ENCODE measurements at places on chromosomes 5 and 9. TPM values are rescaled to one million over a fixed set of nuclear protein-coding genes. Genes with fewer than 3 reads are reported as not detected.
A peak's percentile ranks its signal among the peaks of the same experiment; 100 is the strongest.

The GPR150 gene
- 0.31 TPM for total RNA-seq

The IFNK gene
- total RNA-seq, result not detected

The PCDHB3 gene
- total RNA-seq, result 4.7 TPM

The LYRM7 gene
- total RNA-seq, result 6.5 TPM

The UBQLN1 gene
- 84.2 TPM for total RNA-seq

The FABP6 gene
- total RNA-seq, result not detected

The EPB41L4A gene
- total RNA-seq, result not detected

DNA sequence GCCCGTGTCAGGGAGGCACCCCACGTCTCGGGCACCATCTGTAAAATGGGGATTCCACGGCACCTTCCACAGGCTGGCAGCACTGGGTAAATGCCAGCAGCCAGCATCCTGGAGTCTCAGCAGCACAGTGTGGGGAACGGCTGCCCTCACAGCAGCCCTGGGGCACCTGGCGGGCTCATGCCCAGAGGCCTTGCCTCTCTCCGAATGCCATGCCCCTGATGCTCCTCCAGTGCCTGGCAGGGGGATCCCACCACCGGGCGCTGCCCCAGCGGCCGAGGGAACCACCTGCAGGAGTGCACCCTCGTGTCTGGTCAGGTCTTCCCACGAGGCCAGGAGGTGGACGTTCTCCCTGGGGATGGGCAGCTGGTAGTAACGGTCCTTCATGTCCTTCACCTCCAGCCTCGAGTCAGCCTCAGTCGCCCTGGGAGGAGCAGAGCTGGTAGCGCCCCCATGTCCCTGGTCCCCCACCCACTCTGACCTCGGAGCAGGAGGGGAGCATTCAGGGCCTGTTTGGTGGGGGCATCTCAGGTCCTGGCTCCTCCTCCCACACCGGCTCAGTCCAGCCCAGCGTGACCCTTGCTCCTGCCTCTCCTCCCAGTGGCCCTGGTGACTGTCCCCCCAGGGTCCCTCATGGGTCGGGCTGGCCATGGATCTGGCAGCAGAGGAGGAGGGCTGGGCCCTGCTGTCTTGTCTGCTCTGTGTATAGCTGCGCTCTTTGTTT lies 49.9 kb upstream of the NRARP start:
- no peak for DNase-seq

- no peak for DNase-seq
Observed at GRCh38 chr9:86352440-86353077, 1.7 kb downstream of the TUT7 start.

GRCh38 chr5:139669662-139670368 lies 21.7 kb downstream of the CXXC5 start:
- no peak for DNase-seq

- no peak for DNase-seq
Observed at GRCh38 chr5:1134478-1134877, 22.6 kb upstream of the SLC12A7 start.

- DNase-seq, result no peak
Observed at GRCh38 chr9:87655731-87656130, 70.2 kb upstream of the CTSL start.

- no peak for DNase-seq
Observed at GRCh38 chr5:1380011-1380817, 35.3 kb upstream of the CLPTM1L start.

GRCh38 chr5:129905473-129906176 lies 1.4 kb downstream of the CHSY3 start:
- DNase-seq, result peak; percentile 37

DNA sequence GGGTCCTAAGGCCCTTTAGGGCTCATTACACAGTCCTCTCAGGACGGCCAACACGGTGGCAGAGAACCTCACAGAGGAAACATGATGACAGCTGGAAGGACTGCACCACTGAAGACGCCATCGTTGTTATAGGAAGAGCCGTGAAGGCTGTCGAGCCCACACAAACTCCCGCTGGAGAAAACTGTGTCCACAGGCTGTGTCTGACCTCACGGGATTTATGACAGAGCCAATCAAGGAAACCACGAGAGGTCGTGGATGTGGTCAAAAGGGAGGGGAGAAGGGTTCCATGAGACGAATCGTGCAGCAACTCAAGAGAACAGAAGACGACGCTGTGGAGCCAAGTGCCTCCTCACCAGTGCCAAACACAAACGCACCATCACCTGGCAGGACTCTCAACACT lies 12.2 kb downstream of the QSOX2 start:
- no peak for DNase-seq

GRCh38 chr5:40578501-40579451 lies 100.9 kb upstream of the PTGER4 start:
- no peak for DNase-seq

DNA sequence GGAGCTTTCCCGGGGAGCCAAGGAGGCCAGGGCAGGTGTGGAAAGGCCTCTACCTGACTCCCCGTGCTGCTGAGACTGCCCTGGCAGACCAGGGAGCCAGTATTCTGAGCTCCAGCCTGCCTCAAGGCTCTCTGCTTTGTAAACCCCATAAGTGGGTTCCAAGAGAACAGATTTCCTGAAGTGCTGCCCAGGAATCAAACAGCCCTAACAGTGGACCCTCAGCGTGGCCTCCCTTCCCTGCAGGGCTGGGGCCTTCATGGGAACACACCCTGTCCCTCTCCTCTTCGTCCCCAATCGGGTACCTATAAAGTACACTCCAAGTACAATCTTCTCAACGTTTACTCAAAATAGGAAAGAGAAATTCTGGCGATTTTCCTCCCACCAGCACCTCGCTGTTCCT lies 252.5 kb downstream of the FSTL4 start:
- DNase-seq, result no peak

GRCh38 chr5:72288924-72289323 lies 31.1 kb downstream of the MRPS27 start:
- peak; percentile 77 for DNase-seq

- DNase-seq, result no peak
Observed at GRCh38 chr5:180115326-180116076, 43.9 kb upstream of the RNF130 start.

GRCh38 chr5:158487156-158487555 lies 612.6 kb downstream of the EBF1 start:
- DNase-seq, result no peak

DNA sequence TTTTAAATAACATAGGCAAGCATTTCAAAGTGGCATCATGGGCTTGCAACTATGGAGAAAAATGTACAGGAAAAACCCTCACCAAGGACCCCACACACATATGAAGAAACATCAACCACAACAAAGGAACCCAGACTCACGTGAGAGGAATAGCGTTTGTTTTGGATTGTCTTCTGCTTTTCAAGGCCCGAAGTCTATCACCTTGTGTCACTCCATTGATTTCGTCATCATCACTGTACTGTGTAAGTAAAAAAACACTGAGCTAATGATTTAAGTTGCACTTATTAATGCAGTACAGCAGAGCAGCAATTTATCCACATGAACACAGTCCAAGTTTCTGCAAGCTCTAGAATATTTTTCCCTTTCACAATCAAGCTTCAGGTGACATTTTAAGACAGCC lies 72.4 kb downstream of the HABP4 start:
- DNase-seq, result no peak

DNA sequence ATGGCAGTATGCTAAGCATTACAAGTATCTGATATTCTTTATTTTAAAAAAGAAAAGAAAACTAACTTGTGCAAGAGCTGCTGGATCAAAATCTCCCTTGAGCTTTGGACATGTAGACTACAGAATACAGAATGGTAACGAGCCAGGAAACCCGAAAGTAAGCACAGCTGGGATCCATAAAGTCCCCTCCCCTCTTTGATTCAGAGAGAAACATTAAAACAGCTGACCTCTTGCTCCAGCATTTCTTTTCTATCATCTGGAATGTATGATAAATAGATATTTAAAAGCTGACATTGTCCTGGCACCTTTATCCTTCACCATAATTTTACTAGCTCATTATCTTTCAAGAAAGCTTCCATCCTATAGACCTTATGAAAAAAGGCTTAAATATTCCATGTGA lies 28.2 kb upstream of the LPAR1 start:
- DNase-seq, result no peak

DNA sequence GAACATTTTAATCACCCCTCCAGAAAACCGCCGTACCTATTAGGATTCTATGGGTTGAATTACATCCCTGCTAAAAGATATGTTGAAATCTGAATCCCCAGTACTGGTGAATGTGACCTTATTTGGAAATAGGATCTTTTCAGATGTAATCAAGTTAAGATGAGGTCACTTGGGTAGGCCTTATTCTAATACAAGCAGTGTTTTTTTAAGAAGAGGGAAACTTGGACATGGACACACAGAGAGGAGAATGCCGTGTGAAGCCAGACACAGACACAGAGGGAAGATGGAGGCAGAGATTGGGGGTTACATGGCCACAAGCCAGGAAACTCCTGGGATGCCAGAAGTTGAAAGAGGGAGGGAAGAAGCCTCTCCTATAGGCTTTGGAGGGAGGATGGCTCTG lies 183.5 kb downstream of the GNA14 start:
- no peak for DNase-seq

DNA sequence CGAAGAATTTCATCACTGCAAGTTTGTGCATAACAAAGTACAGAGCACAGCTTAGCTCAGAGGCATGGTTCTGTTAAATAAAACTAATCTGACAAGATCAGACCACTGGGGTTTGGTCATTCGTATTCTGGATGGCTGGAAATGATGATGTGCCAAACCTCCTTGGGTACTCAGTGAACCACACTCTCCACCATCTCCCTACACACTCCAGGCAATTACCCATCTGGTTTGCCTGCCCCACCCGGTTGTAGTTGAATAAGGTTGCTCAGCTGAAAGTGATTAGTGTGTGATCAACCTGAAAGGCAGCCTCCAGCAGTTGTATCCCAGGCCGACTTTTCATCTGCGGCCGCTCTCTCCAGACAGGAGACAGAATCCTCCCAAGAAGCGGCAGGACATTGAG lies 371.4 kb downstream of the TLE1 start:
- DNase-seq, result peak; percentile 82

DNA sequence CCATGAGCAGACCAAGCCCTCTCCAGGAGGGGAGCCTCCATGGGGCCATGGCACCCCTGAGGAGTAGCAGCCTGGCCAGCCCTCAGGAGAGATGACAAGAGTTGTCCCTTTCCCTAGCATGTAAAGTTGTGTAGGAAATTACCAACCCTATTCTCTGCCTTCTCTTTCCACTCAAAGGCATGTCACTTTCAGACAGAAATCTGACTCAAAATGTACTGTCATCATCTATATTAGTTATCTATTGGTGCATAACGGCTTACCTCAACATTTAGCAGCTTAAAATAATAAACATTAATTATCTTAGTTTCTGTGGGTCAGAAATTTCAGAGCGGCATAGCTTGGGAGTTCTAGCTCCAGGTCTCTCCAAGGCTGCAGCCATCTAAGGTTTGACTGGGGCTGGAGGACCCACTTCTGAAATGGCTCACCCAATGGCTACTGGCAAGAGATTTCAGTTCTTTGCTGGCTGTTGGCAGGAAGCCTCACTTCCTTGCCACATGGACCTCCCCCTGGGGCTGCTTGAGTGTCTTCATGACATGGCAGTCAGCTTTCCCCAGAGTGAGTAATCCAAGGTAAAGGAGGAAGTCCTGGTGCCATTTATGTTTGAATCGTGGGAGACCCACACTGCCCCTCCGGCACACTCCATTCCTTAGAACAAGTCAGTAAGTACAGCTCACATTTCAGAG lies 632.3 kb downstream of the CCDC171 start:
- DNase-seq, result no peak

DNA sequence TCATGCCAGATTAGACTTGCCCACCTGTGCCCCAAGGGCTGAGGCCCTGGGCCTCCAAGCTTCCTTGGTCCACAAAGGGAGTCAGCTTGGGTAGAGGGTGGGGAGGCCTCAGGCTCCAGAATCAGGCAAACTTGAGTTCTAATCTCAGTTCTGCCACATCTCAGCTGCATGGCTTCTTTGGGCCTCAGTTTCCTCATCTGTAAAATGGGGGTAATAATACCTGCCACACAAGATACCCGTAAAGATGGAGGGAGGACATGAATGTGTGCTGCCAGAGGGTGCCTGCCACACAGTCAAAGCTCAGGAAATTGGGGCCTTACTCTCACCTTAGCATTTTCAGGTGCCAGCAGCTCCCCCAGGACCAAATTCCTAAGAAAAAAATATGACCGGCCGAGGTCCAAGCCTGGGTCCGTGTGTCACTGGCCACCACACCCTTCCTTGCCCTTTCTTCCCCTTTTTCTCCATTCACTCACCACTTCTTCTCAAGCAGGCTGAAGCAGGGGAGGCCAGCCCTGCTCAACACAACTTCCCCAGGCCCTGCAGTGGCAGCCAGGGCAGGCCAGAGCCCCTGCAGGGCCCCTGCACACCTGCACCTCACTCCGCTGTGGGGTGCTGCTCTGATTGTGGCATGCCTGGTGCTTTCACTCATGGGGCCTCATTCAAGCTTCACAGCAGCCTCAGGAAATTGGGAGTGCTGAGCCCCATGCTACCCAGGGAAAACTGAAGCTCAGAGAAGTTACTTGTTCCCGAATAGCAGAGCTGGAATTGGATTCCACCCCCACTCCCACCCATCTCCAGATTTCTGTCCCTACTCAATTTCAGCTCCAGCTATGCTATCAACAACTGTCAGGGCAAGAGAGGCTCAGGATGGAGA lies 3.9 kb downstream of the RGS14 start:
- DNase-seq, result no peak

DNA sequence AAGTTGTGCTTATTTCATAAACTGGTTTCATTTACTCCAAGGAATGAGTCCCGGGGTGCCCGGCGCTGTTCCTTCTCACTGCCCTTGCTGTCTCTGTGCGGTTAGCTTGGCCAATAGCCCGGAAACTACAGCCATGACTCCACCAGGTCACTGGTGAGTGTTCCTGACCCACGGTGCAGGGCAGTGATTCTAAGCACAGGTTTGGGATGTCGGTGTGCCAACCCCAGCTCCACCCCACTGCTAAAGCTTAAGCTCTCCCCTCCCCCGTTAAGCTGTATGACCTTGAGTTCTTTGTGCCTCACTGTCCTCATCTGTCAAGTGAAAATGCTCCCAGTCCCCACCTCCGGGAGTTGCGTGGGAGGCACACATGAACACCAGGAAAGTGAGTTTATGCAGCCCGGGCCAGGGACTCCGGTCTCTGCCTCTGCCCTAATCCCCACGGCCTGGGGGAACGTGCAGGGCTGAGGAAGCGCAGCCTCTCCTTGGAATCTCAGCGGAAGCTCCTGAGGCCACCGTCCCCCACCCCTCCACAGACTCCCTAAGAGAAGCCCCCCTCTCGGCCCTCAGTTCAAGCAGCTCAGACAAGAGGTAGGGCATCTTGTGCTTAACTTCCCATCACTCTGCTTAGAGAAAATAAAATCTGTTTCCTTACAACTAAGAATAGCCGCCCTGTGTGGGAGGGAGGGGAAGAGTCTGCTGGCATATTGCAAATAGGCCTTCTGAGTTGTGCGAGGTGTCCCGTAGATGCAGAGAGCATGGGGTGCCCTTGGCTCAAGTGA lies 92.0 kb upstream of the RAI14 start:
- DNase-seq, result no peak

GRCh38 chr9:27474305-27474704 lies 49.8 kb upstream of the IFNK start:
- DNase-seq, result no peak

GRCh38 chr5:54696931-54697330 lies 179.4 kb downstream of the SNX18 start:
- no peak for DNase-seq

GRCh38 chr5:68381909-68382308 lies 166.4 kb downstream of the PIK3R1 start:
- DNase-seq, result no peak

Measured in myocyte (in vitro differentiated cells).